ENCODE measurements at places on chromosomes 4 and X.
A peak's percentile ranks its signal among the peaks of the same experiment; 100 is the strongest.

- DNase-seq = no peak
These were observed 42.2 kb downstream of the CRLF2 start for GRCh38 chrX:1170243-1170642.

- no peak for DNase-seq
These were observed at the start of gene MAGEB4 for GRCh38 chrX:30241724-30242415. MAGEB4 (plus strand) TSS chrX:30242000; CDS start chrX:30242136, 136 bp downstream.

GRCh38 chrX:128699716-128700285 is 647.6 kb upstream of the ACTRT1 start:
- DNase-seq = no peak

DNA sequence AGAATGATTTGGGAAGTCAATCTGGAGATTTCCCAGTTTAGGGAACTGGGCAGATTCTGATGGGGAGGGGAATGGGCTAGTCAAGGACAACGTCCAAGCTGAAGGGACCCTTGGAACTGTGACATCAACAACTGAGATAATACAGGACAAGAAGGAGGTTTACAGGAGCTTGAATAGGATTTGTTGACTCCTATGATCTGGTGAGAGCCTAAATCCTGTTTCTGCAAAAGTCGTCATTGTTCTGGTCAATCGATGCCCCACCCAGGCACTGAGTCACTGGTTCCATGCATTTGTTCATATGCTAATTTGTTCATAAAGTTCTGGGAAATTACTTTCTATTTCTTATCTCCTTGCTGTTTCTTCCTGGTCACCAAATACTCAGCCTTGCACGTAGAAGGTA is 15.3 kb upstream of the PDGFRA start:
- DNase-seq = no peak

GRCh38 chr4:108360754-108361445 is 192.2 kb upstream of the LEF1 start:
- peak; percentile 43 for DNase-seq

DNA sequence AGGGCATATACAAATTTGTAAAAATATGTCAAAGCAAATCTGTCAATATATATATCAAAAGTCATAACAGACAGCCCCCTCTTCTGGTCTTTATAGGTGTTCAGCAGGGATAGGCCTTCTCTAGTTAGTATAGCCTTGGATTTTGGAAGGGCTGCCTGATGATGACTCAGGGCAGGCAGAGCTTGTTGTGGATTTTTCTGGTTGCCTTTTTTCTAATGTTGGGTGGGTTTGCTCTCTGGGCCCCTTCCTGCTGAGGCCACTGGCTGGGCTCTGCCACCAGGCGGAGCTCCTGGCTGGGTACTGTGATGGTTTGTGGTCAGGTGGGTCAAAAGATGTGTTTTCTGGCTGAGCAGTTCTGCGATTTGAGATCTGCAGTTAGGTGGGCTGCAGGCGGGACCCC is 294.2 kb downstream of the GRIA2 start:
- peak; percentile 54 for DNase-seq

DNA sequence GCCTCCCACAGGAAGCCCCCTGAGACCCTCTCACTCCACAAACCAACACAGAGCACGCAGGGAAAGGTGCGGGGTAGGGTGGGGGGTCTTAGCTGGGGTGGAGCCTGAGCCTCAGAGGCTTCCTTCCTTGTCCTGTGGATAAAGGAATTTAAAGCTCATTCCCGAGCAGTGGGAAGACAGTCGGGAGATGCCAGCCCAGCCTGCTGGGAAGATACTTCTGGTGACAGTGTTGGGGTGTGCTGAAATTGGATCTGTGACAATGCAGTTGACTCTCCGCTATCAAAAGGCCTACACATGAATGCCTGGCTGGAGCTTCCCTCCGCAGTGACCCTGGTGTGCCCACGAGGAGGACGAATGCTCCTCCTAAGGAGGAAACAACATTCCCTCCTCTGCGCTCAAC is 45.5 kb downstream of the JAKMIP1 start:
- DNase-seq = no peak

GRCh38 chr4:138671106-138671505 is 344.5 kb upstream of the NOCT start:
- DNase-seq = no peak

- DNase-seq = peak; percentile 15
These were observed 285.8 kb upstream of the TRPC5 start for GRCh38 chrX:112368371-112368770.

DNA sequence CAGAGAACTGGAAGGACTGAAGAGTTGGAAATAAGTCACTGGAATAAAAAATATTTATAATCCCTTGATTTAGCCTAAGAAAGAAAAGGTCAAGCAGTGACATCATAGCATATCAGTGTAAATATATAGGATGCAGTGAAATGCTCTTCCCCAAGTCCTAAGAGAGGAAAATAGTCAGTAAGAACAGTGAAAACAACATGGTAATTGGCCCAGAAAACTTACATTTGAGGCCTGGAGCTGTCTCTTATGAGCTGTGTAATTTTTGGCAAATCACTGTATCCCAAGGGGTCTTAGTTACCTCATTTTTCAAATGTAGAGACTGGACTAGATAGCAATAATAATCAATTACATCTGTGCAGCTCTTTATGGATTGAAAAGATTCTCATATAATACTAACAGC is 255.7 kb upstream of the AR start:
- DNase-seq = no peak
